Thymus (tissue), 14 donors: ENCODE measurements at places on chromosomes 6 and 20.

DNA sequence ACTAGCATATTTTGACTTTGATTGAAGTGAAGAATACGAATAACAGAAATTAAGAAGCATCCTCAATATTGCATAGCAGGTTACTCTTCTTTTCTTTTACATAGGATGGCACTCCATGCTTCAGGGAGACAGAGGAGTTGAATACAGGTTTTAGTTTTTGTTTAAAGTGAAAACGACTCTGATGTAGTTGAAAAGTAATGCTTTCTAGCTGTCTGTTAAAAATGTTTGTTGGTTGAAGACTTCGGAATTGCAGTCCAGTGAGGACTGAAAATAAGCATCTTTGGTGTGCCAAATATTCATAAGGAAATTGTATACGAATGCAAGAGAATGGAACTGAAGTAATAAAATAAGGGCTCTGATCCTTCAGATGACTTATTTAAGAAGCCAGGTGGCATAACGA lies 618 bp upstream of the SLC16A10 start:
- no peak for DNase-seq

- DNase-seq: no peak
Measured at GRCh38 chr6:31829633-31830283, 2.2 kb downstream of the HSPA1B start.

DNA sequence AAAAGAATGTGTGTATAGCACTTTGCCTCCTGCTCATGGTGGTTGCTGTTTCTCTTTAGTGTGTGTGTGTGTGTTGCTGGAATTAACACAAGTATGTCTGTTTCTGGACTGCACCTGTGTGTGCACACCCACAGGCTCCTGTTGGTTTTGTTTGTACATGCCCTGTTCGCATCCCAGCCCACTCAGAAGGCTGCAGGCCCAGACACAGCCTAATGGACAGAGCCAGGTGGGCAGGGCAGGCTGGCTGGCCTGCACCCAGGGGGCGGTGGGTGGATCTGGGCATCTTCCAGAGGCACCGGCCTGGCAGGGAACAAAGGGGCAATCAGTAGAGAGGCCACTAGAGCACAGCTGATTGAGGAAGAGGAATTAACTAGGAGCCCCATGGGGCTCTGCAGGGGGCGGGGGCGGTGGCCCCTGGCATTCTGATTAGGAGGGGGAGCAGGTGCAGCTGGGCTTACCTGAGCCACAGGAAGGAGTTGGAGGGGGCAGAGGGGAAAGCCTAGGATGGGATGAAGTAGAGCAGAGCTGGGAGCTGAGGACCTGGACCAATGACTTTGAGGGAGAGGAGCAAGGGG lies 21.9 kb downstream of the CD40 start:
- DNase-seq: no peak

- DNase-seq: no peak
Measured at GRCh38 chr20:24781418-24781980, 167.6 kb upstream of the CST7 start.

DNA sequence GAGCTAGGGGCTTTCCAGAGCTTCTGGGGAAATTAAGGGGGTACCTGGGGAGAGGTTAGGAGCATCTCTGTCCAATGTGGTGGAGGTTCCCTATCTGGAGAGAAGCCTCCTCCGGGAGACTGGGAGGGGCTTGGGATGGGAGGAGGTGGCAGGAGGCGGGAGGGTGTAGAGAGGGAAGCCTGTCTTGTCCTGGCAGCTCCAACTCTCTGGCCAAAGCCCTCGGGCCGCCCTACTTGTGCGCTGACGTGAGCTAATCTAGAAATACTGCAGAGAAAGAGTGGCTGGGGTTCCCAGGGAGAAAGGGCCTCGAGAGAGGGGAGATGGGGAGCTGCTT lies 1.6 kb upstream of the SLC32A1 start:
- no peak for DNase-seq

DNA sequence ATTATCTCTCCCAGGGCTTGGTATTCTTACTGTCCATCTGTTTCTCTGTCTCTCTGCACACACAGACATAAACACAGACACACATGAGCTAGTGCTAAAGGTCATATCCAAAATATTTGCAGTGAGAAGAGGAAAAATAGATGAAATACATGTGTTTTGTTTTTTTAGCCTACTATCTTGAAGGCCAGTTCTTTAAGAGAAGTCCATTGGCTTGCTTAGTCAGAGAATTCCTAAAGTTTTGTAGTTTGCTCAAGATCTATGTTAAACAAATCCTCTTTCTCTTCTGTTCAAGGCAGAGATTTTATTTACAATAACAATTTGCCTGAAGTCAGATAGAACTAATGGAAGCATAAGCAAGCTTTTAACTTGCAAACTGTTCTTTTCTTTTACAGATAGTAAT lies 120.0 kb upstream of the AKIRIN2 start:
- DNase-seq: no peak

DNA sequence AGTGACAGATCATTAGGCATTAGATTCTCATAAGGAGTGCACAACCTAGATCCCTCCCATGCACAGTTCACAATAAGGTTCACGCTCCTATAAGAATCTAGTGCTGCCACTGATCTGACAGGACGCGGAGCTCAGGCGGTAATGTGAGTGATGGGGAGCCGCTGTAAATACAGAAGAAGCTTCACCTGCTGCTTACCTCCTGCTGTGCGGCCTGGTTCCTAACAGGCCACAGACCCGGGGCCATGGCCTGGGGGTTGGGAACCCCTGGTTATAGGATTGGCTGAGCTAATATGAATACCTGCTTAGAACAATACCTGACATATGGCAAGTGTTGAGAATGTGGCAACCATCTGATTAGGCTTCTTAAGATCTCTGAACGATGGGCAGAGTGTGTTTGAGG lies 2.4 kb downstream of the PNPLA1 start:
- no peak for DNase-seq

- DNase-seq: no peak
Measured at GRCh38 chr20:48080583-48080982, 295.3 kb upstream of the SULF2 start.

- DNase-seq: no peak
Measured at GRCh38 chr20:10642856-10643559, 30.8 kb downstream of the JAG1 start.

- no peak for DNase-seq
Measured at GRCh38 chr6:26411751-26412150, 9.7 kb downstream of the BTN3A1 start.

GRCh38 chr6:7170117-7170732 lies 62.5 kb downstream of the RREB1 start:
- DNase-seq: no peak

DNA sequence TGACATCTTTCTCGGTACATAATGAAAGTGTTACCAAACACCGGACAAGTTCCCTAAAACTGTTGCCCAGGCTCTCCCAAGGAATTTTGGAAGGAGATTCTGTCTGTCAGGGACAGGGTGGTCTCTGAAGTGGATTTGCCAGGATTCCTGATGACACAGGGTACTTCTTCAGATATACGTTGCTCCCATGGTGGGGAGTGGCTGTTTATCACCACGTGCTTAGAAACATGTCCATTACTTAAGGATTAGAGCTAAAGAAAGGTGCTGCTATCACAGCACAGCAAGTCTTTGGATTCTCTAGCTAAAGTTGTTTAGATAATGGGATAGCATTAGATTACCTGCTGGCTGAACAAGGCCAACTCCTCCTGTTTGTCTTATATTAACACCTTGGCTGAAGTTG lies 6.3 kb downstream of the SPINT3 start:
- no peak for DNase-seq

DNA sequence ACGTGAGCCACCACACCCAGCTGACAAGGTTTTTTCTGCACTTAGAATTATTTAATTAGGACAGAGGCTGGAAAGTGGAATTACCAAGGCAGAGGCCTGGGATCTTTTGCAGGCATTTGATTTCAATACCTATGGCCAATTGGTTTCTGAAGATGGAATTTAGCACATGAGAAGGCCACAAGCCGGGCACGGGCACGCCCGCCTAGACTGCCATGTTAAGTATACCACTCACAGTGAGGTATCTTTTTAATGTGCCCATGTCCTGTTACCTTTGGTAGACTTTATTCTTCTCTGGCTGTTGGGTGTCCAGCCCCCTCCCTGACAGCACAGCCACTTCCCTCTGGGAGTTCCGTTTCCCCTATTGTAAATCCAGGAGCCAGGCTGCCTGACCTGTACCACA lies 18.0 kb upstream of the TAF8 start:
- DNase-seq: no peak

DNA sequence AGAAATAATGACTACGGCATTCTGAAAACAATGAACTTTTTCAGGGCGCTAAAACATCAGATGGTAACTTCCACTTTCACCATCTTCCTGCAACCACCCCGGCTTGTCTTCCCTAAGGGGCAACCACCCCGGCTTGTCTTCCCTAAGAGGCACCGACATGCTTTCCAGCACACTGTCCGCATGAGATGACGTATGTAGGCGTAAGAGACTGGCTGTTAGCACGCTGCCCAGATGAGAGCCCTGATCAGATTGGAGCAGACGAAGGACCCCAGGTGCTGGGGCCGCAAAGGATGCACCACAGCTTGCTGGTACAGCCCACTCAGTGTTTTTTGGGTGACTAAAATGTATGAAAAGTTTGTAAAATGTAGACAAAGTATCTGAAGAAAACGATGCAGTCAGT lies 29.3 kb downstream of the ASCC3 start:
- DNase-seq: no peak

DNA sequence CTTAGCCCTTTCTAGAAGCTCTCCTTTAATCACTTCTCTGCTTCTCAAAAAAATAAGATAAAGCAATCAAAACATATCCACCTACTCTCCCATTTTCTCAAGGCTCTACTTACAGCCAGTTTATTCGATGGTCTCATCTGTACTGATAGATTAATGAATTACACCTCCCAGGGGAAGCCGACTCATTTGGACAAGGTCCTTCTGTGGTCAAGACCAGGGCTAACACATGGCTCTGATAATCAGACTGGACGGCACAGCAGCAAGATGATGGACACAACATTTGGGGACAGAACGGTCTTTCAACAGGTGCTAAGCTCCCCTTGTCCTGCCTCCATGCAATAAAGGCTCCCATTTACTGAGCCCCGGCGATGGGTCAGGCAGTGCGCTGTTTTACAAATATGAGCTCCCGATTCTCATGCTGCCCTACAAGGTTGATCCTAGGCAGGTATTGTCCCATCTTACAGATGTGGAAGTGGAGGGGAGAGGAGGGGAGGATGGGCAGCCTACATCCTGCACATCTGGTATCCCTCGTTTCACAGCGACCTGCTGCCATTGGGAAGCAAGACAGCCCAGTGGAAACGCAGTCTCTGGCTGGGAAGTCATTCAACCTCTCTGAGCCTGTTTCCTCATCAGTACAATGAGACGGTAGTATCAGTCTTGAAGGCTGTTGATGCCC lies 15.7 kb downstream of the CPNE5 start:
- DNase-seq: no peak

DNA sequence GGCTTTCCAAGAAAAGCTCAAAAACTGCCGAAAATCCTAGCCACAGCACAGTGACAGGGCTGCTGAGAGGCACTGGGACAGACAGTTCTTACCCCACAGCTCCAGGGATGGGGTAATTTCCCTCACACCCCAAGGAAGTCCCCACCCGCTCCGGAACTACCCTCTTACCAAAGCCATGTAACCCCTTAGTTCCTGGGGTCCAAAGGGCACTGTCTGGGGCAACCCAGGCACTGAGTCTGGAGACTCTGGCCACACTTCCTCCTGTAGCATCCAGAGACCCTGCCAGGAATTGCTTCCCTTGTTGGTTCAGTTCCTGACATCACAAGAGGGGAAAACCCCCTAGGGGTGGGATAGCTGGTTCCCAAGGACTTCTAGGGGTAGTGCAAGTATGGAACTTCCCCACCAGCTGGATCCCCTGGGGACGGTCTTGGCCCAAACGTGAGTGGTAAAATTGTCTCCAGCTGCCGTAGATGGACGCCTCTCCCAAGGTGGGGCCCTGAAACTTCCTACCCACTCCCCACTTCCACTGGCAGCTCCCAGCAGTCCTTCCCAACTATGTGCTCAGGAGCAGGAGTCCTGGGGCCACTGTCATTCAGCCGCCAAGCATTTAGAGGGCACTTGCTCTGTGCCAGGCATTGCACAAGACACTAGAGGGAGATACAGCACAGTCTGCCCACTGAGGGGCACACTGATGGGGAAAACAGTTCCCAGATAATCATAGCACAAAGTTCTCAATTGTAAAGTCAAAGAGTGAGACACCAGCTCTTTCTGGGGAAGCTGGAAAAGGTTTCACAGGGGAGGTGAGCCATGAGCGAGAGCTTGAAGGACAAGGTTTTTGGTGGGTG lies 17.2 kb upstream of the HCK start:
- no peak for DNase-seq

- DNase-seq: no peak
Measured at GRCh38 chr6:163248051-163248450, 166.5 kb upstream of the QKI start.

GRCh38 chr6:130503146-130503545 lies 137.3 kb downstream of the TMEM200A start:
- no peak for DNase-seq

DNA sequence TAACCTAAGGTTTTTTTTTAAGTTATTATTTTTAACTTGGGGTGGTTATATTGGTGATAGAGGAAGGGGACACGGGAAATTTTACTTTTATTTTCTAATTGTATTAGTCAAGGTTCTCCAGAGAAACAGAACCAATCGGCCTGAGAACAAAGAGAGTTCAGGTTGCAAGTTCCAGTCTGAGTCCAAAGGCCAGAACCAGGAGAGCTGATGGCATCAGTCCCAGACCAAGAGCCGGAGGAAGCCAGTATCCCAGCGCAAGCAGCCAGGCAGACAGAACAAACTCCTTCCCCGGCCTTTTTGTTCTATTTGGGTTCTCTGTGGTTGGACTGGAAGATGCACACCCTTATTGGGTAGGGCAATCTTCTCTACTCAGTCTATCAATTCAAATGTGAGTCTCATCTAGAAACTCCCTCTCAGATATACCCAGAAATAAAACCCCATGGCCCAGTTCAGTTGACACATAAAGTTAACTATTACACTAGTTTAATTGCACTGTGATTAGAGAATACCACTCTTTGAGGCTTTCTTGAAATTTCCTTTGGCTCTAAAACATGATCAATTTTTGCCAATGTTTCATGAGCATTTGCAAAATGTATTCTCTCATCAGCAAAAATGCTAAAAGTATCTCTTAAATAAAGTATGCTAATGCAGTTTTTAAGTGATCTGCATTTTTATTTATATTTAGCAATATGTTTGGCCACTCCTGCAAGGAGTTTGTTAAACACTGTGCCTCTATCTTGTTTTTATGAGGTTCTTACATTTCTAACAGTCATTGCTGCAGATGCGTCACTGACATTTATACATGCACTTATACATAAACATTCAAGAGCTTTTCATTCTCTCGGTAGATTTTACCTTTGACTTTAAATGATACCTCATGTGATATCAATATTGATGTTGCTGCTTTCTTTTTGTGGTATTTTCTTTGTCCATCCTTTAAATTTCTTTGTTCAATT lies 103.2 kb upstream of the SSTR4 start:
- DNase-seq: no peak

DNA sequence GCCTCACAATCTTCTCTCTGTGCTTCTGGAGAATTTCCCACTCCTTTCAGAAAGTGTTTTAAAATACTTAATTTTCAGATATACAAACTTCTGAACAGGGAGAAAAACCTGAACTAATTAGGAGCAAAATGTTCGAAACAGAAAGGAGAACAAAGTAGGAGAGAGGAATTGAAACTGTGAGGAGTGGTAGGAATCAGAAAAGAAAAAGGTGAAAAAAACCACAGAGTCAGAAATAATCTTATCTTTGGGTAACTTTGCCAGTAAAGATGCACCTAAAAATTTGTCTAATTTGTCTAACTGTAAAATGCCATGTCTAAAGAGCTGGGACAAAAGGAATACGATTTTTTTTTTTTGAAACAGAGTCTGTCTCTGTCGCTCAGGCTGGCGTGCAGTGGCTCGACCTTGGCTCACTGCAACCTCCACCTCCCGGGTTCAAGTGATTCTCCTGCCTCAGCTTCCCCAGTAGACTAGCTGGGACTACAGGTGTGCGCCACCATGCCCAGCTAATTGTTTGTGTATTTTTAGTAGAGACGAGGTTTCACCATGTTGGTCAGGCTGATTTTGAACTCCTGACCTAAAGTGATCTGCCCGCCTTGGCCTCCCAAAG lies 4.7 kb upstream of the RIPOR2 start:
- DNase-seq: no peak
